Heart right ventricle (tissue), 16 donors: ENCODE measurements at places on chromosomes 12 and 14. TPM values are rescaled to one million over a fixed set of nuclear protein-coding genes. Genes with fewer than 3 reads are reported as not detected.

Gene TCL1B
- not detected for polyA plus RNA-seq

DNA sequence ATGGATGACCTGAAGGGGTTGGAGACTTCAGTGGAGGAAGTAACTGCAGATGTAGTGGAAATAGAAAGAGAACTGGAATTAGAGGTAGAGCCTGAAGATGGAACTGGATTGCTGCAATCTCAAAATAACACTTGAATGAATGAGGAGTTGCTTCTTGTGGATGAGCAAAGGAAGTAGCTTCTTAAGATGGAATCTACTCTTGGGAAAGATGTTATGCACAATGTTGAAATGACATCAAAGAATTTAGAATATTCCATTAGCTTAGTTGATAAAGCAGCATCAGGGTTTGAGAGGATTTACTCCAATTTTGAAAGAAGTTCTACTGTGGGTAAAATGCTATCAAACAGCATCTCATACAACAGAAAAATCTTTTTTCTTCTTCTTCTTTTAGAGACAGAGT is 186.4 kb upstream of the PRKD1 start:
- no peak for DNase-seq

GRCh38 chr14:21978184-21978998 is 304.8 kb upstream of the OR4E1 start:
- no peak for DNase-seq

GRCh38 chr12:53840316-53840715 is 88.5 kb upstream of the CISTR start:
- no peak for DNase-seq

- no peak for DNase-seq
These were observed 6.6 kb downstream of the ANKS1B start for GRCh38 chr12:99978152-99978551.

DNA sequence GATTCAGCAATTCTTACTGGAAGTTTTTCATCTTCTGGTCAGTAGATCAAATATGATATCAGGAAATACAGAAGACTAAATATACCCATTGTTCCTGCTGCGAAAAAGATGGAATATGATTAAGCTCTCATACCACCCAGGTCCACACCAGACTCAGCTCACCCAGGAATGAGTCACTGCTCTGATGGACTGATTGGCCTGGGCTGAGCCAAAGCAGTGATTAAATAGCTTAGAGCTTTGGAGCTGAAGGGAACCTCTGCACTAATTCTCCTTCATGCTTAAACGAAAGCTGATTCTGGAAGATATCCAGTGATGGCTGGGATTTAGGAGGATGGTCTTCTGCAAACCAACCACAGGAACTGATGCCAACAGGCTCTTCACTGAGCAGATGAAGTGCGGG is 62.0 kb upstream of the SYT1 start:
- DNase-seq: no peak
